ENCODE measurements at places on chromosomes 3 and 15. TPM values are rescaled to one million over a fixed set of nuclear protein-coding genes. Genes with fewer than 3 reads are reported as not detected.

Gene SLC22A14
- not detected for total RNA-seq

Gene NPRL2
- 19.7 TPM for total RNA-seq

Gene SERINC4
- not detected for total RNA-seq

Gene CAMKV
- not detected for total RNA-seq

Gene CPLX3
- not detected for total RNA-seq

Gene GOLGA8J
- not detected for total RNA-seq

Gene HMG20A
- 33.3 TPM for total RNA-seq
